ENCODE measurements at places on chromosomes 12 and 14.

DNA sequence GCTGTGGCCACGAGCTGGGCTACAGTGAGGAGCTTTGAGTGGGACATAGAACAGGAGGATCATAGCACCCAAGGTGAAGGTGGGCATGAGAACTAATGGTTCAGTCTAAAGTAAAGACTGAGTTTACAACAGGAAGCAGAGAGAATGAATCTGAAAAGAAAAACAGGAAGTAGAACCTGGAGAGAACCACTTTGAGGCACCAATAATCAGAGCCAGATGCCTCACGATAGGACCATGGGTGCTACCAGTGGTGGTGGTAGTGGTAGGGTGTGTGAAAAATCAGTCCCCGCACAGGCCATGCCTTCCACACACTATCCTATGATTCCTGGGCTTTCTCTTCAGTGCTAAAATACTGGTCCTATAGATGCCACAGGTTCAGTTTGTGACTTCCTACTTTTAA is 293.6 kb downstream of the AKAP6 start:
- DNase-seq, result no peak

DNA sequence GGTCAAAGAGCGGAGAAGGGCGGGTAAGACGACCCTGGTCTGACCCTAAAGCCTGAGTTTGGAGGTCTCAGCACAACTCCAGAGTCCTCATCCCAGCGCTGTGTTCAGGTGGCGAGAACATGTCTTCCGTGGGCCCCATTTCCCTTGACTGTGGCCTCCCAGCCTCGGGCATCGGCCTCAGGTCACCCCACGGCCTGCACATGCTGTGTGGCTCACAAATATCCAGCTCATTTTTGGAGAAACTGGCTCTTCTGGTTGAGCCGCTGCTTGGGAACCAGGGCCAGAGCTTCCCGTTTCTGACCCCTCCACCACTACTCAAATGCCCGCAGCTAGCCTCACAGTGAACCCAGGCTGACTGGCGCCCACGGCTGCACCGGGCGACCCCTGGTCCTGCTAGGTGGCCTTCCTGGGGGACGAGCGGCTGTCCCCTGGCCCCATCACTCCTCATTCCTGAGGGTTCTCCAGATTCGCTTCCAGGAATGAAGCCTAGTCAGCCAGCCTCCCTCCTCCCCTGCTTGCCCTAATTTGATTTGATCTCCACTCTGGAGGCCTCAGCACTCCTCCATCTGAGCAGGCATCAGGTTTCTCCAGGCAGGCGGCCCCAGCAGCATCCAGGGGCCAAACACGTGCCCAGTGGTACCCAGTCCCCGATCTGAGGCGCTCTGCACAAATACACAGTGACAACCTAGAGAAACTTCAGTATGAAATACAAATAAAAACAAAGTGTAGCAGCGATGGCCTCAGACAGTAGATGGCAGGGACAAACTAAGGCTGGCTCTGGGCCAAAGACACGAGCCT is 4.7 kb downstream of the P2RX2 start:
- no peak for DNase-seq

GRCh38 chr14:99563749-99564129 is 40.3 kb downstream of the CCDC85C start:
- no peak for DNase-seq

DNA sequence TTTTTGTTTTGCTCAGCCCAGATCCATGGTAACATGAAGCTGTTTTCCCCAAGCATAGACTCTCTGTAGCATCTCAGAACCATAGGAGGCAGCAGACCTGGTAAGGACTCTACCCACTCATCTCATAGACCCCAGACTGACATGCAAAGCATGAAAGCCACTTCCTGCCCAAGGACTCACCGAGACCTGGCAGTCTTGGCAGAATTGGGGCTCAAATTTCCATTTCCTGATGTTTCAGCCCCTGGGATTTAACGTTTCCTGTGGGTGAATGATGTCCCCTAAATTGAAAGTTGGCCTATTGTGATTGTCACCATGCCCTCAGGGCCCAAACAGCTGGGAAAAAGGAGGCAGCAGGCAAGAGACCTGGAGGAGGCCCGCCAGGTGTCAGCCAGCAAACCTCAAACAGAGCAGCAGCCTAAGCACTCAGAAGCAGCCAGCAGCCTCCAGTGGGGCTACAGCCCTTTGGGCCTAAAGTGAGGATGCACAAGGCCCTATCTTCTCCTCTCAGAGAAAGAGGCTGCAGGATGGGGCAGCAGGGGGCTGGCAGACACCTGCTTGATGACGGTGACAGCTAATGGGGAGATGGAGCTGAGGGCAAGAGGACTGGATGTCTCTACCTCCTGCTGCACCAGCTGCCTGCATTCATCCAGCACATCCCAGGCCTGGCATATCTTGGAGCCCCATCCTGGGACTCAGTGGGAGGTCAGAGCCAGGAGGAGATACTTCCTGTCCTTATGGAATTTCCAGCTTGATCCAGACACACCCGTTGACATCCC is 8.5 kb downstream of the KRT85 start:
- no peak for DNase-seq

DNA sequence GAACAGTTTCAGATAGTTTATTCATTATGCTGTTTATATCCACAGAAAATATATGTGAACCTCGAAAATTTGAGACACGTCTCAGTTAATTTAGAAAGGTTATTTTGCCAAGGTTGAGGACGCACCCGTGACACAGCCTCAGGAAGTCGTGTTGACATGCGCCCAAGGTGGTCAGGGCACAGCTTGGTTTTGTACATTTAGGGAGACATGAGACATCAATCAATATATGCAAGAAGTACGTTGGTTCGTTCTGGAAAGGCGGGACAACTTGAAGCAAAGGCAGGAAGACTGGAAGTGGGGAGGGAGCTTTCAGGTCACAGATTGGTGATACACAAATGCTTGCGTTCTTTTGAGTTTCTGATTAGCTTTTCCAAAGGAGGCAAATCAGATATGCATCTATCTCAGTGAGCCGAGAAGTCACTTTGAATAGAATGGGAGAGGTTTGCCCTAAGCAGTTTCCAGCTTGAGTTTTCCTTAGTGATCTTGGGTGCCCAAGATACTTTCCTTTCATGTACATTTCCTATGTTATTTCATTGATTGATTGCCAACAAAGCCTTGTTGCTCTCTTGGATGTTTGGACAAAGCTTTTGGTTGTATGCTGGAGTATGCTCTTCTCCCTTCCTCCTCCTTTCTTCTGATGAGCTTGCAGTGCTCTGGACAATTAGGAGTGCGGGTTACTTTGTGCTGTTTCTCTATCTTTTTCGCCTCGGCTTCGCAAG is 3.2 kb downstream of the SNAPC1 start:
- DNase-seq, result peak; percentile 25

DNA sequence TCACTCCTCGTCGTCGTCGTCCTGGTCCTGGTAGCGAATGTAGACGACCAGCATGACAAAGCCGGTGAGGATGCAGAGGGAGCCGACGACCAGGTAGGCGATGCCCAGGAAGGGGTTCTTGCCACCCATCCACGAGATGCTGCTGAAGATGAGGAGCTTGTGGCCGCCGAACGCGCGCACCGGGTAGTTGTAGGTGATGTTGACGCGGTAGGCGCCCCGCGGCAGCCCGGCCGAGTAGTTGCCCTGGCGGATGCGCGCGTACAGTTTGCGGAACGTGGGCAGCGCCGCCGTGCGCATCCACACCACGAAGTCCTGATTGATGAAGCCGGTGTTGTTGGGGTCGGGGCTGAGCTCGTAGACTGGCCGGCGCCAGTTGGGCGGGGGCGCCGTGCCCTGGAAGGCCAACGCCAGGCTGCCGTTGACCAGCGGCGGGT is 1.0 kb downstream of the TMEM30B start:
- DNase-seq, result peak; percentile 43

- DNase-seq, result no peak
Measured at GRCh38 chr14:101780887-101781239, 19.4 kb downstream of the PPP2R5C start.

DNA sequence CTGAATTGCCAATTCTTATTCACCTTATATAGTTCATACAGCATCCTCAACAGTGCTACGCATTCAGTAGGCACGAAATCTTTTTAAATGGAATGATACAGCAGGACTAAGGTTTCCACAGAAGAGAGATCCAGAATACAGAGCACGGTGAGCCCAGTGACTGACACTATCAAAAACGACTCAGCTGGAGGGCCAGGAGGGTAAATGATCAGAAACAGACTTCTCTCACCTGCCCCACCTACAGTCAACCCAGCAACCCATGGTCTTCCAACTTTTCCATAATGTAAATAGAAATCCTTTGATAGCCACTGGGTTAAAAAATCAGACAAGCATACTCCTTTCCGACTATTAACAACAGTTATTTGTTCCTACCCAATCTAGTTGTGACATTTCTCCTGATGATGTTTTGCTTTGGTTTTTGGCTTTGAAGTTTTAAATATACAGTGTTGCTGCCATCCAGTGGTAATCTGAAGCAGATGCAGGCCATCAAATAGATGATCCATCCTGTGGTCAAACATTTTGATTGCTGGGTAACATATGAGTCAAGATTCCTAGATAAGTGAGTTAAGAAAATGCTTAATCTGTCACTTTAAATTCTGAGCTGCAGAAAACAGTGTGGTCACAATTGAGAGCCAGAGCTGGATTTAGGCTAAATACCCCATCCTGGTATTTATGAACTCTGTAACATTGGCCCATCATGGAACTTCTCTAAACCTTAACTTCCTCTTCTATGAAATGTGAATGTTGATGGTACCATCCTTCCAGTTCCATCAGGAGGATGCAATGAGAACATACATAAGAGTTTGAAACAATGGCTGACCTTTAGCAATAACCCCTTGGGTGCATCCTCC is 42.0 kb downstream of the GPHB5 start:
- DNase-seq, result no peak

DNA sequence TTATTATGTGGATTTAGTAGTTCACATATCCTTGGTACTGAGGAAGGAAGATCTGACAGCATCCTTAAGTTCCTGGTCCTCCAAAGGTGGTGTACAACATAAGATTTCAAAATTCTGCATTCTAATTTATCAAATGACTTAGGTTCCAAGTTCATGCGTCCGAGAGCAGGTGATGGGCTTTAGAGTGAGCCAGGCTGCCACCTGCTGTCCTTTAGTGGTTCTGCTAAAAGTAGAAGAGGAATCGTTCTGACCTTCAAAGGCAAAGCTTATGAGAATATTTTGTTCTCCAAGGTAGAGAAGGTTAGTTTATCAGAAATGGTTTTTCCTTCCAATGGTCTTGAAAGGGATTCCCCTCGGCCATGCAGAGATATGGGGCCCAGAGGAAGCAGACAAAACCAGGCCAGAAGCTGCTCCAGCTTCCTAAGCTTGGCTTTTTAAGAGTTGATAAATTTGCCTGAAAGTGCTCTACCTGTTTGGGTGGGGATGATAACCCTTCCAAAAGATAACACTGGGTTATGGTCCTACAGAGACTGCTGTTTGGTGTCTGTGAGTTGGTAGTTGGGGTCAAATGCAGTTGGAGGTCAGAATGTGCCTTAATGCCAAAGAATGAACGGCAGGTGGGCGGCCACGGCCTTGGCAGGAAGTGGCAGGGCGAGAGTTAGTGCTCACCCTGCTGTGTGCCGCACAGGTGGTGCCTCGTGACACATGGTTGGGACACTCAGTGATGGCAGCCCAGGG is 29.1 kb upstream of the LRTM2 start:
- peak; percentile 88 for DNase-seq

GRCh38 chr14:28344381-28344780 is 422.2 kb upstream of the FOXG1 start:
- no peak for DNase-seq

DNA sequence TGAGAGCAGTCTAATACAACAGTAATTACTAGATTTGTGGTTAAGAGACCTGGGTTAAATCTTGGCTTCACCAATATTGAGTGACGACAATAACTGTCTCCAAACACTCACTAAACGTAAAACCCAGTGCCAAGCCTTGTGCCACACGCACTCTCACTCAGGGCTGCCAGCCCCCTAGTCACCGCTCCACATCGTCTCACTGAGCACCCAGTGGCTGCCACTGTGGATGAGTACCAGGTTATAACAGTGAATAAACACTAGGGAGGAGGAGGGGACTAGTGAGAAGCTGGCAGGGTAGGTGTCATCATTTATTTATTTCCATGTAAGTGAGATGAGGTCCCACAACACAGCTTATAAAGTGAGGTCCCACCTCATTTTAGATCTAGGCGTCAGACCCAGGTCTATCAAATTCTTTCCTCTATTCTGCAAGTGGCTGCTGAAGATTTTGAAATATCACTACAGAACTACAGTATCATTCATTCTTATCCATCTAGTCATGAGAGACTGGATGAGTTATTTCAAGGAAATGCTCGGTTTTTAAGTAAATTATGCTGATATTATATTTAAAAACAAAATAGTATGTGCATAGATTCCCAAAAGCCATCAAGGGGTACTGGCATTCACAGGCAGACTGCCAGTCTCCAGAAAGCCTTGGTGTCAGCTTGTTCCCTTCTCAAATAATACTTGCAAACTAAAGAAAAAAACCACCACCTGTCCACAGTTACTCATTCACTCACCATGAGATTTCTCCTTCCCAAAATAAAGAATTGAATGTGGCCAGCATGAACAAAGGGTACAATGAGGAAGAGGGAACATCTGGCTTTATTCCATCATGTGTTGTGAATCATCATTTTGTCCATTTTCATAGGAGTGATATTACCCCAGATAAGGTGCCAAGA is 84.0 kb downstream of the PTPN21 start:
- no peak for DNase-seq

- DNase-seq, result no peak
Measured at GRCh38 chr14:35965400-35965799, 139.3 kb downstream of the BRMS1L start.

- DNase-seq, result no peak
Measured at GRCh38 chr12:57130941-57131340, 2.7 kb downstream of the LRP1 start.

DNA sequence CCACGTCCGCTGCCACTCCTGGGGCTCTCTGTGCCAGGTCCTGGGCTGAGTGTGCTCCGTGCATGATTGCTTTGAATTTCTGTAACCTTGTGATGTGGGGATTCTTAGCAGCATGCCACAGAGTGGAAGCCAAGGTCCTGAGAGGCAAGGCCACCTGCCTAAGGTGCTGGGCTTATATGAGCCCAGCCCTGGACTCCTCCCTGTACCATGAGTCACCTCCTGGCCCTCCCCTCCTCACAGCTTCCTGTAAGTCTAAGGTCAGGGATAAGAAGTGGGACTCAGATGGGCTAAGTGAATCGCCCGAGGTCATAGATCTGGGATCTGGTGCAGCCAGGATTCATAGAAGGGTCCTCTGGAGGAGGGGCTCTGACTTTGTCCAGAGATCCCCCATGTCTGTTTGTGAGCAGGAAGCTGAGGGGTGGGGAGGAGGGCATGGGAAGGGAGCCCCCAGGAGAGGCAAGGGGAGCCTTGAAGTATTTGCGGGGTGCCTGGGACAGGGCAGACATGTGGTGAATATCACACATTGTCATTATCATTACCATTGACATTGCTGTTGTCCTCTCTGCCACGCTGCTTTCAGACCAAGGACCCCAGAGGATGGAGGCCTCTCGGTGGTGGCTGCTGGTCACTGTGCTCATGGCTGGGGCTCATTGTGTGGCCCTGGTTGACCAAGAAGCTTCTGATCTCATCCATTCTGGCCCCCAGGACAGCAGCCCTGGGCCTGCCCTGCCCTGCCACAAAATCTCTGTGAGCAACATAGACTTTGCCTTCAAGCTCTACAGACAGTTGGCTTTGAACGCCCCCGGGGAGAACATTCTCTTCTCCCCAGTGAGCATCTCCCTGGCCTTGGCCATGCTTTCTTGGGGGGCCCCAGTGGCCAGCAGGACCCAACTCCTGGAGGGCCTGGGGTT is 28.8 kb downstream of the SERPINA3 start:
- DNase-seq, result no peak

Measured in testis (tissue), 5 donors.